ENCODE measurements at places on chromosomes 5 and 9.

DNA sequence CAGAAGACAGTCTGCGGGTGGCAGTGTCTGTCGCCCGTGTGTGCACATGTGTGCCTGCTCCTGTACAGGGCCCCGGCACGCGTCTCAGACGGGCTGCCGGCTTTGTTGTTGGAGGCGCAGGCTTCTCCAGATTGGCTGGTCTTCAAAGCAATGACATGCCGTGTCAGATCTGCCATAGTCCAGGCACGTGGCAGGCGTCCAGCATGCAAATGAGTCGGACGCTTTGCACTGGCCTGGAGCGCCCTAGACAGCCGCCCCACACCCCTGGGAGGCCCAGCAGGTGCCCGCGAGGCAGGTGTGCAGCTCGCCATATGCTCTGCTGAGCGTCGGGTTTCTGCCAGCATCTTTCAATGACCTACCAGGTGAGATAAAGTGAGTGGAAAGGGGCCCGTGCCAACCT lies 71.5 kb downstream of the GADD45G start:
- no peak for DNase-seq

- no peak for DNase-seq
Measured at GRCh38 chr5:101838435-101838834, 457.6 kb downstream of the SLCO4C1 start.

- no peak for DNase-seq
Measured at GRCh38 chr5:84086511-84086910, 298.2 kb downstream of the EDIL3 start.

DNA sequence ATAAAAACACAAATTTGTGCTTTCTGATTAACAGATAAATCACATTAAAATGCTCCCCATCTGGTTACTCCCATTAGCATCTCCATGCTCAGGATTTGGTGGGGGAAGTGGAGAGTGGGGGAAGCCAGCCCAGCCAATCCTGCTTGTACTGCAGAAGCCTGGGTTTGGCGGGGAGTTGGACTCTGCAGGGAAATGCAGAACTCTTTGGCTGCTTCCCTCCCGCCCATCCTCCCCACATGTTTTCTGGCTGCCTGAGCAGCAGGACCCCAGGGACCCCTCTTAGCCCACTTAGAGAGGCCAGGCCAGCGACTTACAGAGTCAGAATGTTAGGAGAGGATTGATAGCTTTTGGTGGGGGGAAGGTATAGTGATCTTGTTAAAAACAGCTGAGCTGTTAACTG lies 59.5 kb upstream of the FOXI1 start:
- DNase-seq: no peak

DNA sequence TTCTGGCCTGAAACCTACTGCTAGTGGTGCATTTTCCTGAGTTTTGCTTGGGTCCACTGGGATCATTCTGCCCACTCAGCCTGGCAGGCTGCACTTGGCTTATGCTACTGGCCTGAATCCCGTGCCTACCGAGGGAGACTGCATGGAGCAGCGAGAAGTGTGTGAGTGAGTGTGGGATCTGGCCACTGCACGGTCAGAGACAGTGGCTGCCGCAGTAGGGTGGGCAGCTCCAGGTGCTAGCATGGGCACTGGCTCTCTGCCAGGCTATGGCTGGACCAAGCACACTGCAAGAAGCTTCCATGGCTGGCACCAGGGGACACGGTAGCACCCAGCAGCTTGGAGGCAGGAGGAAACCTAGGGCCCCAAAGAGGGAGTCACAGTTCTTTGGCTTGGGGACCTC lies 1058.7 kb upstream of the ACO1 start:
- DNase-seq: no peak

DNA sequence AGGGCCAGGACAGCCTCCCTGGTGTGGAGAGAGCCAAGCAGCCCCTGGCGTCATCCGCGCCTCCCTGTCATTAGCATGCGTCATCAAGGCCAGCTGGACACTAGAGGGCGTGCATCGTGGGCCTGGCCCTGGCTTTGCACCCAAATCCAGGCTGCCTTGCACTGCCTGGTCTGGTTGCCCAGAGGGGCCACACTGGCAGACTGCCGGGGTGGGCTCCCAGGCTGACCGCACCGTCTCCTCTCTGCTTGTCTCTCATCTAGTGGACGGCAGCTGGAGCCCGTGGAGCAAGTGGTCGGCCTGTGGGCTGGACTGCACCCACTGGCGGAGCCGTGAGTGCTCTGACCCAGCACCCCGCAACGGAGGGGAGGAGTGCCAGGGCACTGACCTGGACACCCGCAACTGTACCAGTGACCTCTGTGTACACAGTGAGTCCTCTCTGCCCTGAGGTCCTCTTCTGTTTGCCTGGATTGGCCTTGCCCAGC lies 29.0 kb downstream of the HK3 start:
- DNase-seq: no peak

DNA sequence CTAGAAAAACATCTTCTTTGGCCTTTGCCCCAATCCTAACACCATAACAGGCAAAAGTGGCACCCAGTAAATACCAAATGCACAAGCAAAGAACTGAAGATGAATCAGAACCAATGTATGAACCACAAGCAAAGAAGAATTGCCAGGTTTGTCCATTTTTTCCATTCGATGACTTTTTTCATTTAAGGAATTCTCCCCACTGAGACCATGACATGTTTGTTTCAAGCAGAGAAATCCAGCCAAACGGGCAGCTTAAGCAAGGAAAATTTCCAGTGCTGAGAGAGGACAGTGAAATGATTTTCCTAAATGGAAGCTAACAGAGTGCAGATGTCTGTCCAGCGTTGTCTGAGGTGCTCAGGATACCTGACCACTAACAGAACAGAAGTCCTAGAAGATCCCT lies 203.7 kb downstream of the ADAMTS12 start:
- DNase-seq: no peak

GRCh38 chr5:147382776-147383175 lies 127.1 kb downstream of the DPYSL3 start:
- DNase-seq: no peak

All from GM12891 (cell line).